ENCODE measurements at places on chromosomes 7 and 10.

GRCh38 chr7:75813084-75813483 lies 522 bp downstream of the CCL24 start:
- no peak for DNase-seq

DNA sequence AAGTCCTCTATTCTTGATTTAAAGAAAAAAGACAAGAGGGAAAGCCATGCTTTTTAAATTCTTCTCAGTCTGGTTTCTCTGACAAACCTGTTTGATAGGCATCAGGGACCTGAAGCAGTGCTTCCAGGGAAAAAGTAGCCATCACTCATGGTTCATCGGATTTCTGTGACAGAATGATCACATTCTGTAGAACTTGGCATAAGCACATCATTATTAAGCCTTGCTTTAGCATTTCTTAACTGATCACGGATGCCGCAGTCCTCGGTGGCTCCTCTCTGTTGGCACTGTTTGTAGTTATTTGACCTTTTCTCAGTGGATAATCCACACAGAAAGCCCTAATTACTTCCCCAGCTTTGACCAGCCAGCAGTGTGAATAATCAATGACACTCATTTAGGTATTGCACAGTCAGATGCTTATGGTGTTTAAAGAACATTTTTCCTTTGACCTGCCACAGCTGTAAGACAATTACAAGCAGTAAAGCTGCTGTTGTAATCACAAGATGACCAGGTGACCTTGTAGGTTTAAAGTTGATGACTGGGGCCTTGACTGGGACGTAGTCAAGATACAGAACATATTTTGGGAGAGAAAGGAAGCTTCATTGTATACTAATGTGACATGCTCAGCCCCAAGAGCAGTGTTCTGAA lies 64.4 kb upstream of the SKAP2 start:
- no peak for DNase-seq

DNA sequence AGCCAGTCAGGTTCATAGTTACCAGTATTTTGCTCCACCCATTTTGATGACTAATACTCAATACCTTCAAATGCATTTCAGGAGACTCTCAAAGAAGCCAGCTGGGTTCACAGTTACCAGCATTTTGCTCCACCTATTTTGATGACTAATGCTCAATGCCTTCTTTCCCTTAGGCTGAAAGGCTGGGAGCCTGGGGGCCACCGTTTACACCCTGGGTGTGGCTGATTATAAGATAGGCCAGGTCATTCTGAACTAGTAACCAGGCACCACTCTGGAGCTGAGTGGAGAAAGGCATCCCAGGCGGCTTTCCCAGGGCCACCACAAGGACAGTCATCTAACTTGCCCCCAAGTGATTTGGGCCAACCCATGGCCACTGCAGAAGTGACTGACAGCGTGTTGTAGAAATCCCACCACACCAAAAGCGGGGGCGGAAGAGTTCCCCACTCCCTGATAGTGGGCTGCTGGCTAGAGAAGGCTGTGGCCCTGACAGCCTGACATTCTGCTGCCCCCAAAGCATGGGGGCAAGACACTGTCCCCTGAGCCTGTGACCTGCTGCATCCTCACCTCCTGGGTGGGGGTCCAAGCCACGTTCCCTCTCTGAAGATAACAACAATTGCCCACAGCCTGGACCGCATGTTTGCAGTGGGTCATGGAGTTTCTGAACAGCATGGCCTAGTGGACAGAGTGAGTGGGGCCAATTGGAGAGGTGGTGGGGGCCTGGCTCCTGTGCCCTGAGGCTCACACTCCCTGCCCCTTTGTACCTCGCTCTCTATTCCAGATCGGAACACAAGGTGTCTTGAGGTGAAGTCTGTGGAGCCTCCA lies 23.0 kb upstream of the ZNF488 start:
- DNase-seq: no peak

- no peak for DNase-seq
Observed at GRCh38 chr10:61733358-61733940, 70.7 kb downstream of the CABCOCO1 start.

DNA sequence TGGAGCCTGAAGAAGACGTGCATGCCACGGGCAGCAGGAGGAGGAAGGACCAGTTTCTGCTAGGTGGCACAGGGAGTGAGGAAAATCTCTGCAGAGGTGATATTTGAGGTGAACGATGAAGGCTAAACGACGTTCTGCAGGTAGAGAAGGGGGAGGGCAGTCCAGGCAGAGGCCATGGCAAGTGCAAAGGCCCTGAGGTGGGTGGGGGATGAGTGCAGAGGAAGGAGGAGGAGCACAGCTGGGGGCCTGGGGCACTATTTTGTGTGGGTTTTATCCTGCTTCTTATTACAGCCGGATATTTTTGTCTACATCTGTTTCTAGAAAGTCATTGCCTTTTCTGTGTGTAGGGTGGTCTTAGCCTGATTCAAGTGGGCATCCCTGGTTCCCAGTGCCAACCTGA lies 57.6 kb downstream of the GOLGA7B start:
- no peak for DNase-seq

GRCh38 chr7:133253519-133253875 lies 619 bp downstream of the EXOC4 start:
- DNase-seq: no peak

- DNase-seq: no peak
Observed at GRCh38 chr10:23829556-23829955, 379.4 kb upstream of the KIAA1217 start.

- no peak for DNase-seq
Observed at GRCh38 chr10:124625831-124626238, 118.3 kb downstream of the FAM53B start.

DNA sequence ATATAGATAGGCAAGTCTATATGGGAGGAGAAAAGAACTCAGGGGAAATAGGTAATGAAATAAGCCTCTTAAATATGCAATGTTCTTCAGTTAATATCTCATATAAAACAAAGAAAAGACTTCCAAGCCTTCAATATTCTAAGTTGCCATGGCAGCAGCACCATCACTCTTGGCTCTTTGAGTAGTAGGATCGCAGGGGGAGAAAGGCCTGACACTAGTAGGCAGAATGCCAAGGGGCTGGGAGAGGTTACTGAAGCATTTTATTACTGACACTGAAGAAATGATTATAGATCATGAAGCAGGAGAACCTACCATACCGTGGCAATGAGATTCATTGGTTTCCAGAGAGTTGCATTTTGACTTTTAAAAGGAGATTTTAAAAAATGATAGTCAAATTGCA lies 193.9 kb downstream of the NXPH1 start:
- DNase-seq: no peak

DNA sequence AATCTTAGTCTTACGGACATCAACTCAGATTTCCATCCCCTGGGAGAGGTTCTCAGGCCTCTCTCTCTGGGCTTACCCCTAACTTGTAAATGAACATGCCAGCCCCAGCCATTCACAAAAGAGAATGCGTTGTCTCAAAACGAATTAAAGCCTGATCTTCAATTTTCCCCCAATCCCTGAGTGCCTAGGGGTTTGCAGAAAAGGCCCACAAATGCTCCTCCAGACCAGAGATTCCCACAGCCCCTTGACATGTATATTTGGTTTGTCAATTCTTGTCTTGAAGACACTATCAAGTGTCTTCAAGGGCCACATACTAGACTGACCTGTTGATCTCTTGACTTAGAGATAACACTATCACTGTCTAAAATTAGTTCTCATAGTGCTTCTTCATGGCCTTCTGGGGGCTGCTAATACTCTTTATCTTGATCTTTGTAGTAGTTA lies 11.9 kb upstream of the HOXA13 start:
- no peak for DNase-seq

GRCh38 chr7:47638679-47639315 lies 56.9 kb upstream of the TNS3 start:
- DNase-seq: no peak

DNA sequence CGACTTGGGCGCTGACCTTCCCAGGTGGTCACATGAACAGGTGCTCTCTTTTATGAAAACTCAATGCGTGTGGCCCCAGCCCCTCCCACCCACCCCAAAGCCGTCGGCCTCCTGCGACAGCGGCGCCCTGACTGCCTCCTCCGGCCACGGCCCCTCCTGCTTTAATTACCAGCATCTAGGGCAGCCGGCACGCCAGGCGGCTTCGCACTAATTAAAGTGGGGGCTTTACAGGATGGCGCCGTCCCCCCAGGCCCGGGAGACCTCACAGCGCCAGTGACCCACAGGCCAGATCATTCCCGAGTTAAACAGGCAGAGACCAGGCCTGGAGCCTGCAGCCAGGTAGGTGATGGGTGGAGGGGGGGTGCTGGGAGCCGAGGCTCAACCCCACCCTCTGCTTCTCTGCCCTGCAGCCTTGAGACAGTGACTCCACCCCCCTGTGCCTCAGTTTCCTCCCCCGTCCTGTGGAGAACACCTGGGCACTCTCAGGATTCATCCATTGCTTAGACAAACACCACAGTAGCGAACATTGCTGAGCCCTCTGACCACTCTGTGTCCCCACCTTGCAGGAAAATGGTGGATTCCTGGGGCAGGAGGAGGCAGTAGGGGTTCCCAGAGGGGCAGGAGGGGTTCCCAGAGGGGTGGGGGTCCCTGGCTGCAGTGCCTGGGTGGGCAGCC lies 100.8 kb downstream of the MICALL2 start:
- no peak for DNase-seq

GRCh38 chr10:106348933-106349332 lies 815.6 kb downstream of the SORCS1 start:
- DNase-seq: no peak

GRCh38 chr7:101828301-101829020 lies 11.0 kb downstream of the CUX1 start:
- DNase-seq: no peak

DNA sequence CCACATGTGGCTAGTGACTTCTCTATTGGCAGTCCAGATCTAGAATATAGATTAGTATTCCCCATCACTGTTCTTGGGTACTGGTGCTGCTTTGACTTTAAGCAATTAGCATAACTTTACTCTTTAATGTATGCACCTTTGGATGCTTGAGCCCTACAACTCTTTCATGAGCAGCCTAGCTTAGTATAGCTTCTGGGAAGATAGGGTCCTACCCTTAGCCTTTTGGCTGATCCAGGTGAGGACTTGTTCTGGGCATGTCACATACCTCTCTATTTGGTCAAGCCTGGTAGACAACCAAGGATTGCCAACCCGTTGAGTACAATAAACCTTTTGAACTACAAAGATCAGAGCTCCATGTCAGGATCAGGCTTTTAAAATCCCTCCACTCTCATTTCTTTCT lies 17.7 kb downstream of the PCGF5 start:
- DNase-seq: no peak

Measured in T-helper 9 cell (primary cell).